Sciatic nerve (tissue), 2 donors: ENCODE measurements at places on chromosomes 2 and 18. TPM values are rescaled to one million over a fixed set of nuclear protein-coding genes. Genes with fewer than 3 reads are reported as not detected.

SLC11A1 gene
- 36.6 TPM for total RNA-seq

DNA sequence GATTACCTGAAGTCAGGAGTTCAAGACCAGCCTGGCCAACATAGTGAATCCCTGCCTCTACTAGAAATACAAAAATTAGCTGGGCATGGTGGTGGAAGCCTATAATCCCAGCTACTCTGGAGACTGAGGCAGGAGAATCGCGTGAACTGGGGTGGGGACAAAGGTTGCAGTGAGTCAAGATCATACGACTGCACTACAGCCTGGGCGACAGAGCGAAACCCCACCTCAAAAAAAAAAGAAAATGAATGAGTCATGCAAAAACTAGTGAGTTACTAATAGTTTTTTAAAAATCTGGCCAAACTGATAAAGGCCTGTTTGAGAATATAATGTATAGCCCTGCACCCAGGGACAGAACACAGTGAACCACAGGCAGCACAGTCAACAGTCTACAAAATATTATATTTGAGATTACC, 17.5 kb downstream of the AFG3L2 start:
- no peak for DNase-seq

NXPH2 gene
- not detected for total RNA-seq

IL1F10 gene
- not detected for total RNA-seq

DNA sequence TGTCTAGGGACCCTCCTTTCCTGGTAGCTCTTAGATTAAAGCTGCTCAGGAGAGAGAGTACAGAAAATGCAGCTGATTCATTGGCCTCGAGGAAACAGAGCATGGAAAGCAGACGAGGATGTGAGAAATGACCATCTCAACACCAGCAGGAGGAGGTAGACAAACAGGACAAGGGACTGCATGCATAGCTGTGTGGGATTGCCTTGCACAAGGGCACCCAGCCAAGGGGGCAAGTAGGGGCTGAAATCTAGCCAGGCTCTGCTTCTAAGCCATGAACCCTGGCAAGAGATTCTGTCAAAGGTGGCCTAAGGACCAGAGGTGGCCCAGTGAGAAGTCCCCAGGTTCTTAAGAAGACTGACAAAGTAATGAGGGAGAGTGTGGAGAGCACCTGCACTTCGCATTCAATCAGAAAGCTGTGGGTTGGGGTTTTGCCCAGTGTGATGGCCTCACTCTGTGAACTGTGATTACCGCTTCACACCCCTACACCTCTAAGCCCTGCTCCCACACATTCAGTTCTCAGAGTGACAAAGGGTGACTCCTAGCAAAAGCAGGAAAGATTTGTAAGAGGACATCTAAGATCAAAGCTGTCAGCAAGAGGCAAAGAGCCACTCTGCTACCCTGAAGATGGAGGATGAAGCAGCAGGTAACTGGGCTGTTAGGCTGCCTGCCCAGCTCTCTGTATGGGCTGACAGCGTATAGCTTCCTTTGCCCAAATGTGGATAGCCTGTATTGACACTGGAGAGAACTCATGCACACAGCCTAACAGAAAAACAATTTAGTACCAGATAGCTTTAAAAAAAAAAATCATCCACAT, 151.3 kb upstream of the PELI1 start:
- DNase-seq = no peak

DNA sequence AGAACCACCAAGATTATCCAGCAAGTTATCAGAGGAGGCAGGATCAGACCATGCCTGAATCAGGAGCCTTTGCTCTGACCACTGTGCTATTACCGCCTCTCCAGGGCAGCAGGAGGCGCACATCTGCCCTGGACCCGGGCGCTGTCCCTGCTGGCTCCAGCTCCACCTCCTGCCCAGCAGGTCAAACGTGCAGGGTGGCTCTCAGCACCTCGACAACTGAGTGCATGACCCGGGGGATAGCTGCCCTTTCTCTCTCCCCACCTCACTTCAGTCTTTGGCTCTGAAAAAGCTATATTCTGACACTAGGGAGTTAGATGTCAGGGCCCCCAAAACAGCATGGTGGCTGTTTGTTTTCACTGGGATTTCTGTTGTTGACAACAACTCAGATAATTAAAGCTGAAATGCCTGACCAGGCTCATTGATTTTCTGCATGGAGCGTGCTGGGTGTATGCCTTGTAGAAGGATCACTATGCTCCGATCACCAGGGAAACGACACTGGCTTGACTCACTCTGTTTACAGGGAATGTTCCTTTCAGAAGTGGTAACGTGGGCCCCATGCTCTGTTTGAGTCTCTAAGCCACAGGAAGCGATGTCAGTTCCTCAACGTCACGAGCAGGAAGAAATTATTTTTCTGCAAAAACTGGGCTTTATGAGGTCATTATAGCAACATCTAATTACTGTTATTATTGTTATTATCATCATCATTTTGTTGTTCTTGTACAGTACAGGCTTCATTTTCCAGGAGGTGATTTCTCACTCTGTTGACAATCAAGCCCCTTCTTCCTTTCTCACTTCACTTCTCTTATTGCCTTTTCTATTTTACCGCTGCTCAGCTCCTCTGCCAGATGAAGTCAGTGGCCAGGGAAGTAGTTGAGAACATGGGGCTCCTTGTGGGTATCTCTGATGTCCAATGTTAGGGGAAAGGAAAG, 125.6 kb downstream of the PLB1 start:
- peak; percentile 74 for DNase-seq

- DNase-seq = no peak
Measured at GRCh38 chr2:140454717-140455116, 1674.5 kb upstream of the NXPH2 start.

DNA sequence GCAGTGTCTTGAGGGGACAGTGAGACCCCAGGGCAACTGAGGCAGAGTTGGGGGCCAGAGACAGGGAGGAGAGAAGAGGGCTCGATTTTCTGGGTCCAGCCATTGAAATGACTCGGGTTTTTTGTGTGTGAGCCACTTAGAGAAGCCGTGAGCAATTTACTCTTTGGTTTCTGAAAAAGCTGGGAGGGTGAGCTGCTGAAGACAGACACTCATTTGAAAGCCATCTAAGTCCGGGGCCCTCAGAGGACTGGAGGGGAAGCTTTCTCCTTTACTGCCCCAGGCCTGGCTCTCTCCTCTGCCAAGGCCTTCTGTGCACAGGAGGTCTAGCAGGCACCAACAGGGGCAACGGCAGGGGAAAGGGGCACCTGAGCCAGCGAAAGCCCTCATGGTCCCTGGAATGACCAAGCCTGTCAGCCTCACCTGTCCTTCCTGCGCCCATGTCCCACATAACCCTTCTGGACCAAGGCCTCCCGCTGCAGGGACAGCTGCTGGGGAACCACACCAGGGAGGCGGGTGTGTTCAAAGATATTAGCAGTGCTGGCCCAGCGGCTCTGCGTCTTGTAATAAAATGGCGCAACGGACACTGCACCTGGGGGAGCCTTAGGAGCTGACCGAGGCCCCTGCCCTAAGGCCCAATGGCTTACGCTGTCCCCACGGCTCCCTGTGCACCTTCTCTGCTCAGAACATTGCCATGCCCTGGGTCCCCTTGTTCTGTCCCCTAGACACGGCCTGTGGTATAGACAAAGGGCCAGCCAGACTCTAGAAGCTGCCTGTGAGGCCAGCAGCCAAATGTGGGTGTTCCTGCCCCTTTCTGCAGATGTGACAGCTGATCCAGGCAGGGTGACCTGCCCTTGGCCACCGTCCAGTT, 45.8 kb downstream of the HS6ST1 start:
- DNase-seq = peak; percentile 57
